ENCODE measurements at places on chromosomes 3 and 15. TPM values are rescaled to one million over a fixed set of nuclear protein-coding genes. Genes with fewer than 3 reads are reported as not detected.

DNA sequence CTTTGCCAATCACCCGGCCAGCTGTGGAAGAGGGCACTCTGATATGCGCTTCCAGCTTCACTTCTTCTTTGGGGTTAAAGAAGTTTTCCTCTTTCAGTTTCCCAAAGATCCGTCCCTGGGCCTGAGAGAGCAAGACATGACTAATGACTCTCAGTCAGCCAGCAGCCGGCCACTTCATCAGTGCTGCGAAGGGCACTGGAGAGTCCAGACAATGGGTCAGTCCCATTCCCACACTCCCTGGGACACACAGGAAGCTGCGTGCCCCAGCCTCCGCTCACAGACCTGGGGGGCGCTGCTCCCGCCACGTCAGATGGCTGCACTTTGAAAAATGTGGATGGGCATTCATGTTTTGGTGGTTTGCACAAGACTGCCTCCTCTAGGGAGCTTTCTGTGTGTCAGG lies 63.3 kb downstream of the SENP2 start:
- no peak for DNase-seq

- DNase-seq, result no peak
Measured at GRCh38 chr3:156489462-156489911, 65.4 kb downstream of the SSR3 start.

DNA sequence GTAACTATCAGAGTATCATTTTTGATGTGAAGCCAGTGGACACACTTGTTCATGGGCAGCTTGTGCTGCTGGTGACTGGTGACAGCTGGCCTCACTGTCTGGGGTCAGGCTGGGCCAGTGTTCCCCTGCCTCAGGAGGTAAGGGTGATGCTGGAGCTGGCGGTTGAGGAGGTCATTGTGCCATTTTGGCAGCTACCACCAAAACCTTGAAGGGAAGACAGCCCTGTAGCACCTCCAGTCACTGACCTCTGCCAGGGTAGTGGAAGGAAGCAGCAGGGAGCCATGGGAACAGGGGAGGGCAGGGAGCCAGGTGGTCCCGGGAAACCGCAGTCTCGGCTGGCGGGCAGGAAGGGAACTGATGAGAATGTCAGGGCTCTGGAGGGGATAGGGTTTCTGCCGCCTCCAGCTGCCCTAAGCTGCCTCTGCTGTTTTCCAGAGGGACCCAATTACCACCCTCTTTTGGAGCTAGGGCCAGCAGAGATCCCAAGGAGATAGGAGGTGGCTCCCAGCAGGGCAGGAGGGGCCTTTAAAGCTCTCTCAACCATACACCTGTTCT lies 24.8 kb downstream of the FOXL2NB start:
- no peak for DNase-seq

DNA sequence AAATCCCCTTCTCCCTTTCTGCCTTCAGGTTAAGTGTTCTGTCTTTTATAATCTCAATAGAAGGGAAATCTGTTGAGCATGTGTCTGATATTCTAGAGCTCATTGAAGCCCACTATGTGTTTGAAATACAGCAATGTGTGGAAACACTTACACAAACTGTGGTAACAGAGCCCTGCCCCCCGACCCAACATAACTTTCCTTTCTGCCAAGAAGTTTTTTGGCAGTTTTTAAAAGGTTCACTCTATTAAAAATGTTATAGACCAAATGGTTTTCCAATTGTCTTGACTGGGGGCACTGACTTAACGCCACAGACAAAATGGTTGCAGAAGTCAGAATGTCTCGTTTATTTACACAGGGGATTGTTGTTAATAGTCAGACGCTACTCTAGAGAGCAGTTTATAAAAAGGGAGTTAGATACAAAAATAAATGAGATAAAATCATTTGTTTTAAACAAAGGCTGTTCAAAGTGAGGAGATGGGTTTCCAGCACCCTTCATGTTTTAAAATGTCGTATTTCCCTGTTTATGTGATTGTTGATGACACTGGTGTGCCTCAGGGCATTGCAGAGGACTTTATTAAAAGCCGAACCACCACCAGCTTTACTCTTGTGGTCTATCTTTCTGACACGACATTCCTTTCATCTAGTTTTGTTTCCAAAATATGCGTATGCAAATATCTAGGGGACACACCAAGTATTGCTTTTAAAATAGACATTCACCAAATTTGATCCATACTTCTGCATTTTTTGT lies 26.7 kb upstream of the GREM1 start:
- DNase-seq, result no peak

DNA sequence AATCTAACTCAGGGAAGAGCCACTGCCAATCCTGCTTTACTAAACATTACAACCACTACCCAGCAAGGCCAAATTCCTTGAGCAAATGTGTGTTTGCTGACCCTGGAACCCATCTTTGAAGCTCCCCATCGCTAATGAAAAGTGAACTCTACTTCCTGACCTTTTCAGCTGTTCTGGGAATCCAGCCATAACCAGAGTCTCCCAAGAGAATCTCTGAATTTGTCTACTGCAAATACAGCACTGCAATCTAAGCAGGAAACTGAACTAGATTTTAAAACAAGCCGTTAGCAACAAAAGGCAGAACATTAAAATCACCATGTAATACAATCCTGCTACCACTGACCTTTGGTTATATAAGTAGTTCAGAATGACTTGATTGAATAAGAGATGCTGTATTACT lies 309.2 kb downstream of the MAGI1 start:
- peak; percentile 64 for DNase-seq

GRCh38 chr3:137845194-137845593 lies 81.1 kb downstream of the SOX14 start:
- no peak for DNase-seq

- no peak for DNase-seq
Measured at GRCh38 chr3:122886251-122886650, 91.4 kb downstream of the SLC49A4 start.

DNA sequence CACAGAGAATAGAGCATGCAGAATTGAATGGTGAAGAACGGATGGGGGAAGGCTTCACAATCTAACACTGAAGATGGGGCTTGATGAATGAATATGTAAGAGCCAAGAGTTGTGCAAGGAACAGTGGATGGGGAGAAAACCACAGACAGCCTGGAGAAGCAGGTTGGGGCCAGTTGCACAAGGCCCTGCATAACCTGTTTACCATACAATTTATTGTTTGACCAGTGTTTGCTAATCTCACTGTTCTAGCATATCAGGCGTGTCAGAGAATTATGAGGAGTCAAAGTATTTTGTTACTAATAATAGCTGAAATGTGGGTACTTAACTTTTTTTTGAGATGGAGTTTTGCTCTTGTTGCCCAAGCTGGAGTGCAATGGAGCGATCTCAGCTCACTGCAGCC lies 36.4 kb downstream of the LINS1 start:
- no peak for DNase-seq

DNA sequence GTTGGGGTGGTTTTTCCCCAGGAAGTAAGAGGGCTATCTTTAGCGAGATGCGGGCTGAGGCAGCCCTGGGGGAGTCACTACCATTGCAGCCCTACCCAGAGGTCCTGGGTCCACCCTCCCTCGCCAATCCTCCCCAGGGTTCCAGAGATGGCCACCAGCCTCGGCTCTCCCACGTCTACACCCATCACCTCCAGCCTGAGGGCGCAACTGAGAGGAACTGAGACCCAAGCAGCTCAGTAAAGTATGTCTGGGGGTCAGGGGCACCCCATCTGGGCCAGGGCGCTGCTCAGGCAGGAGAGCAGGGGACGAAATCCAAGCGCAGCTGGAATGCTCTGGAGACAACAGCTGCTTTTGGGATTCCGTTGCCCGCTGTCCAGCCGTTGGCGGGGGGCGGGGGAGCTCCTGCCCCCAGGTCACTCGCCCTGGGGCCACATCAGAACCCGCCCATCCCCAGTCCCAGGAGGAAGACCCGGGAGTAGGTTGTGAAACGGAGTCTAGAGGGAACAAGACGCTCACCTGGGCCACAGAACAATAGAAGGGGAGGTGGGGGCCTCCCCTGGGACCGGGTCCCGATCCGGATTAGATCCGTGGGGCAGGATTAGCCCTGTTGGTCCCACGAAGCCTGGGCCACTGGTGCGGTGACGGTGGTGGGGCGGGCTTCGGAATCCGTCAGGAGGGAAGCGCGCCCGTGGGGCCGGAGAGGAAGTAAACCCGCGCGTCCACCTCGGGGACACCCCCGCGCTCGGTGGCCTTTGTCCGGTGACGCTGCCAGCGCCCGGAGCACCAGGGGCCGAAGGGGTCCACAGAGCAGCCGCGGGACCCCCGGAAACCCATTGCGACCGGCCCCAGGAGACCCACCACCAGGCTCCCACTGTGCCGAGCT lies 1.4 kb upstream of the NDUFAF3 start:
- peak; percentile 72 for DNase-seq

DNA sequence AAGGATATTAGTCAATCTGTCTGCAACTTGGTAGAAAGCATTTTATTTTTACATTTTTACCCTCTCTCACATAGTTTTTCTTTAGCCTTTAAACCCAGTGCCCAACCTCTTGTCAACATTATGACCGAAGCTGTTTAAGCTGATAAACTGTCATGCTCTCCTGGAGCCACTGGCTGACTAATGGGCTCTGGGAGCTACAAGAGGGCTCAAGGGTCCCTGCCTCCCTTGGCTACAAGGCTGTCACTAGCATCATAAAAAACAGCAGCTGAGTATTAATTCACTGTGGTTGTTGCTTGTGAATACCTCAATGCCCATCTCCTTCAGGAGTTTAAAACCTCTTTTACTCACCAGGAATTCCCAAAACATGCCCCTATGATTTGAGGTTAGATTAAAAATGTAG lies 237.9 kb downstream of the ZMAT3 start:
- no peak for DNase-seq

- DNase-seq, result no peak
Measured at GRCh38 chr3:39205131-39205530, 12.7 kb upstream of the XIRP1 start.

DNA sequence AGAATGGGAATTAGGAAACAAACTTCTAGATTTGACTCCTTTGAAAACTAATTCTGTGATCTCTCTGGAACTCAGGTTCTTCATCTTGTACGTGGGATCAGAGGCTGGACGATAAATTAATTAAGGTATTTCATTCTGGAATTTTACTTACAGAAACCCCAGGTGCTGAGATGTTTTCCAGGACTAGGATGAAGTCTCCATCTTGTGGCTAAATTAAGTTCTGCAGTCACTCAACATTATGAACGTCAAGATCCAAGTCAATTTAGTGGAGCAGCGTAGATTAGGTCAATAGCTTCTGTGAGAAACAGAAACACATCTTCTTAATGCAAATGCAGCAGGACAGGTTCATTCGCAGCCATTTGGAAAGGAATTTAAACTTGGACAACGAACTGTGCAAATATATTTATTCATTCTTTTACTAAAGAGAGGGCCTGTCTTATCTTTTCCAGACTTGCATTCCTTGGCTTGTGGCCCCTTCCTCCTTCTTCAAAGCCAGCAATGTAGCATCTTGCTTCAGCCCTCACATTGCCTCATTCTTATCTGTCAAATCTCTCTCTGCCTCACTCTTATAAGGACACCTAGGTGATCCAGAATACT lies 26.7 kb upstream of the TMC3 start:
- DNase-seq, result no peak

DNA sequence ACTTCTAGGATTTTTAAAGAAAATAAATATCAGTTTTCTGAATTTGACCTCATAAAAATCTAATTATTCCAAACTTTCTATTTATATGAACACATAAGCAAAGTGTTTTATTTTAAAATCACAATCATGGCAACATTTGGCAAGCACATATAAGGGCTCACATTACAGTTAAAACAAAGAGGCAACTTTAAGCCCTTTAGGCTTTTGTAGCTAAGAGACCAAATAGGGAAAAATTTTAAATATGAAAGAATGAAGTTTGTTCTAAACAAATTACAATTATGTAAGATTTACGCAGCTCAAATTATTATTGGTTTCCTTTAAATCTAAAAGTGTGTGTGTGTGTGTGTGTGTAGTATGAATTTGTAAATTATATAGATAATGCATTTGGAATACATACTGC lies 267.0 kb downstream of the ZIC4 start:
- no peak for DNase-seq

- DNase-seq, result no peak
Measured at GRCh38 chr15:55990516-55990915, 2.9 kb downstream of the NEDD4 start.

DNA sequence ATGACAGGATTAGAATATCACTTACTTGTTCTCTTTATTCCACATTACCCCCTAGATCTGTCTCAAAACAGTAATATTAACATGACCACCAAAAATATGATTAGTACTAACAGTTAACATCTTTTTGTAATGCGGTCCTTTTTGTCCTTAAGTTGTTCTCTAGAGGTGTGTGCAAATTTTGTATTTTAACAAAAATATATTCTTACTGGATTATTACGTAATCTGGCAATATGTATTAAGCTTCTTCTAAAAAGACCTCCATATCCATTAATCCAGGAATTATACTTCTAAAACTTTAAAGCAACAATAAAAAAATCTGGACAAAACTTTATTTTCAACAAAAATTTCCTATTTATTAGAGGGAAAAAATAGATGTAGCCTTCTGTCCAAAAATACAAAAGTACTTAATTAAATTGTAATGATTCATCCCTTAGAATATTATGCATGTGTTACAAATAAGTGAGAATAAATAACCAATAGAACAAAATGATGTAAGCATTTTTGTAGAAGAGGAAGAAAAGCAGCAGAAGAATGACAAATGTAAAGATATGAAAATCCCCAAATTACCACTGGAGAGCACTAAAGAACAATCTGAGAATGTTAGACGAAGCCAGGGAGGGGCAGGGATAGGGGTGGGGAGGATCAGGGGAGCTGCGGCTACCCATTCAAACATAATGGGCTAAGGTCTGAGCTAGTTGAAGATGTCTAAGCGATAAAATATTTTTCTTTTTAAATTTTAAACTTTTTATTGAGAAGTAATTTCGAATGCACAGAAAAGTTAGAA lies 945.6 kb downstream of the MCTP2 start:
- no peak for DNase-seq

DNA sequence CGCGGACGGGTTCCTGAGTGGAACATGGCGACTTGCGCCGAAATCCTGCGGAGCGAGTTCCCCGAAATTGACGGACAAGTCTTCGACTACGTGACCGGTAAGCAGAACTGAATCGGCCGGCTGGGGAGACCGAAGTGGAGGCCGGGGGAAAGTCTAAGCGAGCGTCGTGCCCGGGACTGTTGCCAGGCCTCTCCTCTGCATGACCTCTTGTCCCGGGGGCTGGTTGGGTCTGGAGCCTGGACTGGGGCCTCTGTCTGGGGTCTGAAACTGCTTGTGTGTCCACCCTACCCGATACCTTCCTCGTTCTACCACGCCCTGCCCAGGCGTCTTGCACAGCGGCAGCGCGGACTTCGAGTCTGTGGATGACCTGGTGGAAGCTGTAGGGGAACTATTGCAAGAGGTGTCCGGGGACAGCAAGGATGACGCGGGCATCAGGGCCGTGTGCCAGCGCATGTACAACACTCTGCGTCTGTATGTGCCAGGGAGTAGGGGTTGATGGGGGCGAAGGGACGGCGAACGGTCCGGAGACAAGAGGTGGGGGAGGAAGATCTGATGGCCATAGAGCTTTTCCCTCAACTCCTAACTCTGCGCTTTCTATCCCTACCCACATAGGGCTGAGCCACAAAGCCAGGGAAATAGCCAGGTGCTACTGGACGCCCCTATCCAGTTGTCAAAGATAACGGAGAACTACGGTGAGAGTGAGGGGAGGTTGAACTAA lies at the start of gene ABCF3:
TSS of gene ABCF3 (plus strand) at position 16 of the 718 bp plus-strand sequence. CDS start at position 25, 9 bp downstream.
- no peak for DNase-seq

GRCh38 chr15:87547470-87548181 lies 708.9 kb downstream of the NTRK3 start:
- DNase-seq, result no peak

Gene WDR93
- total RNA-seq, result not detected

Gene SLC25A20
- total RNA-seq, result 84.1 TPM

Gene GRAMD1C
- 16.5 TPM for total RNA-seq

Gene THSD4
- 19.5 TPM for total RNA-seq

Gene RPL39L
- total RNA-seq, result 1.5 TPM

Gene RGMA
- total RNA-seq, result 0.33 TPM

Gene GOLGA8G
- total RNA-seq, result not detected

Gene CCDC9B
- total RNA-seq, result 16.6 TPM

Gene C3orf49
- total RNA-seq, result not detected

Gene PLA2G4D
- total RNA-seq, result not detected

Gene ZPLD1
- not detected for total RNA-seq

All from left lobe of liver (tissue), 2 donors.